ENCODE measurements at places on chromosomes 4 and X. TPM values are rescaled to one million over a fixed set of nuclear protein-coding genes. Genes with fewer than 3 reads are reported as not detected.

TMSB15C gene
- 3.9 TPM for total RNA-seq

PFKFB1 gene
- total RNA-seq = not detected

HS6ST2 gene
- total RNA-seq = 4.8 TPM

ARHGAP36 gene
- total RNA-seq = not detected

NMU gene
- 47.5 TPM for total RNA-seq

HNRNPD gene
- 245 TPM for total RNA-seq

ITIH6 gene
- total RNA-seq = not detected

GAGE12F gene
- total RNA-seq = not detected

MAGEA1 gene
- not detected for total RNA-seq

TLR10 gene
- 0.14 TPM for total RNA-seq

OTC gene
- total RNA-seq = not detected

NPY2R gene
- total RNA-seq = 0.47 TPM

MSX1 gene
- total RNA-seq = not detected

PAGE2B gene
- total RNA-seq = not detected

PCYT1B gene
- 16.5 TPM for total RNA-seq
